ENCODE measurements at places on chromosomes 3 and 15.

DNA sequence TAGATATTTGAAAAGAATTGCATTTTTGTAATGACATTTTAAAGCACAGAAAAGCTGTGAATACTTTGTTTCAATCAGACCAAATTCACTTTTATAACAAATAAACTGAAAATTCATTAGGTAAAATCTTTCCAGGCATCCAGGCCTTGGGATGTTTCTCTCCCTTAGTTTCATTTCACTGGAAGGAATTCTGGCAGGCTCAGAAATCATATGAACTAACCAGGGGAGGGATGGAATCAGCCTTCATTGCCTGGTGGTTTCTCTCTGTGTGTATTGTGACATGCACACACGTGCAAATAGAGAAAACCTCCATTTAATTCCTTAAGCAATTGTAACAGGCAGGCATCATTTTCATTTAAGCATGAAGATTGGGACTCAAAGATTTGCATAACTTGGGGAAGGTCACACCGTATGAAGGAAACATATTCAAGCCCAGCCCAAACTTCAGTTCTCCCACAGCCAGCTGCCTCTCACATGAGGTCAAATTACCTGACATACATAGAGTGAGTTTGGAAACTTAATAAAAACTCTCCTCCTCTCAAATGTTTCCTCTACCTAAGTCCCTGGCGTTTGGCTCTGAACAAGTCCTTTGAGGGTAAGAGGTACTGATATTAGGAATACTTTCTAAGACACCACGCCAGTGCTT, 376.1 kb upstream of the MCTP2 start:
- no peak for DNase-seq

GRCh38 chr3:120218981-120219380, 66.0 kb downstream of the GPR156 start:
- no peak for DNase-seq

GRCh38 chr3:37053337-37053736, 60.0 kb downstream of the MLH1 start:
- DNase-seq = no peak

DNA sequence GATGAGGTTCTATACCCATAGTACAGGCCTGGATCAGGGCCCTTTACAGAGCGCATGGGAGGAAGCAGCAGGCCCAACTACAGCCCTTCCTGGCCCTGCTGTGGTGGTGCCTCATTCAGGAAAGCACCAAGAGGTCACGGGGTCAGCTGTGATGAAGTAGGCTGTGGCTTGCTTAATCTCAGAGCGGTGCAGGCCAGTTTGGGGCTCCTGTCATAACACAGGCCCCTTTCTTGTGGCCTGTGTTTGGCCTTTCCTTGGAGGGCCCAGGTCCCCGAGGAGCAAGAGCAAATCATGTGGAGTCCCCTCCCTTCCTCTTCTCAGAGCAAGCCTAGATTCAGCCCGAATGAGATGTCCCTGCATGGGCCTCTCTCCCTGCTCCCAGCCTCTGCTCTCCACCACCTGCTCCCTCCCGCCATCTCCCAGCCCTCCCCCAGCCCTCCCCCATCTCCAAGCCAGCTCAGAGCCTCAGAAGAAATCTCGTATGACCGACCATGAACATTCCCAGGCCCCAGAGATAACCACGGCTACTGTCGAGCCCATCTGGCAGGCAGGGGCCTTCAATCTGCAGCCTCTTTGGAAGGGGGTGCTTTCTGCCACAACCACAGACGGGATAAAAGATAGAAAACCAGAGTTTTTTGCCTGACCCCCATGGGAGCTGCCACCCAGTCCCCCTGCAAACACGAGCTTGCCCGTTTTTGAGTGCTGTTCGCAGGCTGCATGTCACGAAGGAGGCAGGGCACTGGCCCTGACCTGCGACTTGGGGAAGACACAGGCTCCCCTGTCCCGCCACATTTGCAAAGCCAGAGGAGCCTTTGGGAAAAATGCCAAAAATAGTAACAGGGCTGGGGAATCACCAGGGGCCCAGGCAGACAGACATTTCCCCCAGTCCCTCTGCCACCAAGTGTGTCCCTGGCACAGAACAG, 32.3 kb upstream of the DUSP7 start:
- DNase-seq = no peak

- DNase-seq = no peak
Measured at GRCh38 chr3:27326202-27326601, 43.0 kb downstream of the NEK10 start.

DNA sequence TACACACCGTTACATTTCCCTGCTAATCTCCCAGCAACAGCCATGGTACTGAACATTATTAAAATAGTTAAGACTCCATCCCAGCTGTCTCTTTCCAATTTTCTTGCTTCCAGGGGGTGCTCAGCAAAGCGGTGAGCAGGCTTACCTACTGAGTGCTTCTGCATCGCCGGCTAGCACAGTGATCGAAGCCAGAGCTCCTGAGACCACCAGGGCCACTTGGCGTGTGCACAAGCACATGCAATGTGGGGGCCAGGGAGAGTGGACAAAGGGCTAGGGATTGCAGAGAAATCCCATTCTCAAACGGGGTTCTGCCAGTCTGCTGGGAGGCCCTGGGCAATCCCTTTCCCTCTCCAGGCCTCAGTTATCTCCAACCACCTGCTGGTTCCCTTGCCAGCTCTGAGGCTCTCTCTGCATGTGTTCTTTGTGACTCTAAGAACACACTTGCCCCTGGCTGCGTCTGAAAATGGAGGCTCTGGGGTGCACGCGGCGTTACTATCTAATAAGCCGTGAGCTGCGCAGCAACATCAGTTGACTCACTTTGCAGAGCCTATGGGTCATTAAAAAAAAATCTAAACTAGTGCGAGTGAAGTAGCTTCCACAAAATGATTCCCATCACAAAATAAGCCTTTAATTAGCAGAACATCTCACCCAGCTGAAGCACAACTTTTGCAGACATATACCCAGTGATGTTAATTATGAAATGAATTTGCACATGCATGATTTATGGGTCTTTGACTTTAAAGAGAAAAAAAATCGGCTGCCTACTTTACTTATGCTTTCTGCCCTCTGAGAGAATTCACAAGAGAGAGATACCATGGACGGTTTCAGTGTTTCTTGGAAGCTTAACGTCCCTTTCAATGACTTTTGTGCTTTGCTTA, 271.5 kb downstream of the TLE3 start:
- DNase-seq = no peak

DNA sequence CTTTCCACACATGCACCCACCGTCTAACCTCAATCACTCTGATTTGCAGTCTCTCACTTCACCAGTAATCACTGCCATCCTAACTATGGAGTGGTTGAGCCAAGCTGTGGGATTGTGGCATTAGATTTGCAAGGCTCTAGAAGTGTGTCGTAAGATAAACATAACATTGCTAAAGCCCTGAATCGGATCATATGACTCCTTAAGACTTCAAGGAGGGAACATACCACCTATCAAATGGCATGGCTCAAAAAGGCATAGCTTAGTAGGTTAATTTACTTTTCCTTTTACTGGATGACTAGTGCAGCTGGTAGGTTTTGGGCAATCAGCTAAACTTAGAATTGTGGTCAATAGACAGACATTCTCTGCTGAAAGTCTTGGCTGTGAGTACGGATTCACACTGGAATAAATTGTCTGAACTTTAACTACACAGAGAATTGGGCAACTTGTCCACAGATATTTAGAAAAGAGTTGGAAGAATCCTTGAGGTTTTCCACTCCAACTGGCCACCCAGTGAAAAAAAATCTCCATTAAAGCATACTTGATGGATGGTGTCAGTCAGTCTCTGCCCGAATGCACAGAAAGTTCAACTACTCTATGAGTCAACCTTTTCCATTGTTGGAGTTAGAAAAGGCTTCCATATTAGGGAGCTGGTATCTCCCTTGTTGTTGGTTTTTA, 476.7 kb upstream of the CBLB start:
- DNase-seq = no peak

DNA sequence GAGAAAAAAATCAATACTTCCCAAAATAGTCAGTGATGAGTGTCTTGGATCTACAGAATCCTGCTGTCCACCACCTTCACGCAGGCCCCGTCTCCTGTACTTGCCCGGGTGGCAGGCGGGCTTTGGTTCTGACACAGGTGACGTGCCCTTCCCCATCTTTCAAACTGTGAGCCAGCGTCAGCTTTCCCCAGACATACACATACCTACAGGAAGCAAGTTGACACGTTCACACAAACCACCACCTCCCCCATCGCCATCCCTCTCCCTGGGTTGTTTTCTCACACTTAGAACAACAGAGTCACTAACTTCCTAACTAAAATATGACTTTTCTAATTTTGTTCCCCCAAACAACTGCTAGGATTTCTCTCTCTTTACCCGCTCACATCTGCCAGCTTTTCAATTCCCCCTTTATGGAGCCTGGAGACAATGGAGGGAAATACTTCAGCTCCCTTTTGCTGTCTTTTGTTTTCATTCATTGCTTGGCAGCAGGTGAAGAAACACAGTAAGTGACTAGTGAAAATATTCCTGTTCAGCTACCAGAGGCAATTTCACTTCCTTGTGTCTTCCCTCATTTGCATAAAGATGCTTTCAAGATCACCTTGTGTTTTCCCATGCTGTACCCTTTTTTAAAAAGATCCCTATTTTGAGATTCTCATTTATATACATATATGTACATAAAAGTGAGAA, 248.3 kb downstream of the SLCO3A1 start:
- DNase-seq = no peak

GRCh38 chr3:188026191-188026968, 127.6 kb upstream of the LPP start:
- no peak for DNase-seq

DNA sequence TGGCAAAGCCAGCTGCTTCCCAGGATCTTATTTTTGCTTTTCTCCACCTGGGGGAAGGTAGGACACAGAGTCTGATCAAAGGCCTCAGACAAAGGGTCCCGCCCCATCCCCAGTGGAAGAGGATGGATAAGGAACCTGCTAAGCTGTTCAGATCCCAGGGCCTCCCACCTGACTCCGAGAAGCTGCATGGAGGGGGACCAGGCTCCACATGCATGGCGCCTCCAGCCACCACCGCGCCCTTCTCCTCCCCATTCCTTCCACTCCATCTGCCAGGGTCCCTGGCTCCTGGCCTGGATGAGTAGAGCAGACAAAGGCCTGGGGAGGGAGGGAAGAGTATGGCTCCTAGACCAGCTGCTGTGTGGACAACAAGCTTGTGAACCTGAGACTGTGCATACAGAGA, 20.0 kb upstream of the CRABP1 start:
- no peak for DNase-seq

DNA sequence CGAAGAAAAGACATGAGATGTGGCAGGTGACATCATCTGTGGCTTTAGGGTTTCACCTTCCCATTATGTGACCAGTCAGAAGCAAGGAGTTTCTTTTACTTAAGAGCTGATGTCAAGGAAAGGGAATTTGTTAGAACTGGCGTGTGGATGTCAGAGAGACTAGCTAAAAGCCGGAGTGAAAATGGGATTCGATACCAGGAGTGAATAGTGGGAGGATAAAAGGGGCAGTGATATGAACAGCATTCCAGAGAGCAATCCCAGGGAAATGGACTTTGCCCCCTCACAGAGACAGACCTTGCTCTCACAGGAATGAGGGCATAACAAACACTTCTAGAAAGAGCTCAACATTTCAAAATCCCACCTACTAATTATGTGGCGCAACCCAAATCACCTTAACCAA, 5.9 kb upstream of the FMN1 start:
- no peak for DNase-seq

GRCh38 chr3:112128843-112129727, 4.0 kb downstream of the GCSAM start:
- no peak for DNase-seq

GRCh38 chr3:50445919-50446318, 57.5 kb downstream of the CACNA2D2 start:
- DNase-seq = peak; percentile 83

GRCh38 chr3:23751212-23751723, 54.5 kb upstream of the UBE2E1 start:
- no peak for DNase-seq

DNA sequence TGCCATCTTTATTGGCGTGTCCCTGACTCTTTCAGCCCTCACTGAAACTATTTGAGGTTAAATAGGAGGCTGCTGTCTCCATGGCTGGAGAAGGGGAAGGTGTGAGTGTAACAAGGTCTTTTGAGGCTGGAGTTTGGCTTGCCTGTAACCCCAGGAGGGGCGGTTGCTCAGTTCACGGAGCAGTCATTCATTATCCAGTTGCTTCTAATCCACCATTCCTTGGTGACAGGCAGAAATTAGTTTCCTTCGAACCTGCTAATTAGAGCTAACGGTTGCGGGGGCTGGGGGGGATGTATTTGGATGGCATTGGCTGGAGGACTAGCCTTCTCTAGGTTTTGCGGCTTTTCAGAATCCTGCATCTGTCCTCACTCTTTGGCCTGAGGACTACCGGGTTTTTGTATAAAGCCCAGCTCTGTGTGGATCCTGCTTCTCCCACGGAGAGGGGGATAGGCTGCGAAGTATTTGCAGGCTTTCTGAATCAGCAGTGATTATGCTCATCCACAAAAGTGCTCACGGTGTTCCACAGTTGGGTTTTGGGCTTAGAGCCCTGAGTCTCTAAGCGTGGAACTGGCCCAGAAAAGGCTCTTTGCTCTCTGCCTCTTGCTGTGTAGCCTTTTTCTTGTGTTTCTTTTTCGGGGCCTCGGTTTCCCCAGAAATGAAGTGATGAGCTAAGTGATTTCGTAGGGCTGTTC, 18.6 kb downstream of the FGD5 start:
- DNase-seq = no peak

DNA sequence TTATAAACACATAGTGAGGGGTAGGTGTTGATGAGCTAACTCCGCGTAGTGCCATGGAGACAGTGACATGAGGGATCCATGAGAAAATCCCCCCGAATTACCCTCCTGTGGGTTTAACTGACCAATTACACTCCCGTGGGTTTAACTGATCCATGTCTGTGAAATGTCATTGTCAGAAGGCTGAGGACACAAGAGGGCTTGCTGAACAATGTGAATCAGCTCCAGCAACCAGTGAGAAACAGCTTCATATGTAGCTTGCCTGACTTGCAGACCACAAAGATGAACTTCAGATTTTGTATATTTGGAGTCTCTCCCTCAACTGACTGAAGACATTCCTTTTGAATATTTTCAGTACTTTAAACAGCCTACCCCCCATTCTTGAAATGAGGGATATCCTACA, 144.9 kb downstream of the FBN1 start:
- DNase-seq = no peak

DNA sequence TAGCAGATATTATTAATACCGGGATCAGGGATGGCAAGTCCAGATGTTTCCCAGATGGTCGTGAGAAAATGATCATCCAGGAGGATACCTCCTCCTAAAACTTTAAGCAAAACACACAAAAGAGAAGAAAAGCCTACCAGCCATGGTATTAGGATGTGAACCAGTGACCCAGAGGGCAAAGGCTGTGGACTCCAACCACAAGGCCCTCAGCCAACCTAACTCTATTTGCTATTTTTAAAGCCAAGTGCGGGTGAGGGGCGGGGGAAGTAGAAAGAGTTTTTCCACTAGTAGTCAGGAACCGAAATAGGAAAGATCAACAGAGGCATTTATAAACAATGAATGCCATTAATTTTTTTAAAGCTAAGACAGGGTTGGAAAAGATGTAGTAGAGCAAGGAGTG, 77.4 kb downstream of the STAC start:
- DNase-seq = no peak

DNA sequence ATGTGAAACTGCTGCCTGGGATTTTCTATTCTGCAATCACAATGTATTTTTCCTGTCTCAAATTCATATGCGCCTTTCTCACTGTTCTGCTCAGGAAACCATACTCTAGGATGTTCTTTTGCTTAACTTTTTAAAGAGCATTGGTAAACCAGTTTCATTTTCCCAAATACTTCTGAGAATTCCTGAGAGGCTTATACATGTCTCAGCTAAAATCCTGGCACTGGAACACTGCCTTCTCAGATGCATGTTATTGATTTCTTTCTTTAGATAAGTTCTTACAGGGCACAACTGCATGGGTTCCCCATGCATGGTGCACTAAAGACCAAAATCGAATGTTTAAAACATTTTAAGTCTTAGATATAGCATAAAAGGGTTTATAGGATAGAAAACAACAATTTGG, 178.3 kb upstream of the PLSCR5 start:
- DNase-seq = no peak
